GM12878 (cell line): ENCODE measurements at places on chromosomes 6 and 20.

DNA sequence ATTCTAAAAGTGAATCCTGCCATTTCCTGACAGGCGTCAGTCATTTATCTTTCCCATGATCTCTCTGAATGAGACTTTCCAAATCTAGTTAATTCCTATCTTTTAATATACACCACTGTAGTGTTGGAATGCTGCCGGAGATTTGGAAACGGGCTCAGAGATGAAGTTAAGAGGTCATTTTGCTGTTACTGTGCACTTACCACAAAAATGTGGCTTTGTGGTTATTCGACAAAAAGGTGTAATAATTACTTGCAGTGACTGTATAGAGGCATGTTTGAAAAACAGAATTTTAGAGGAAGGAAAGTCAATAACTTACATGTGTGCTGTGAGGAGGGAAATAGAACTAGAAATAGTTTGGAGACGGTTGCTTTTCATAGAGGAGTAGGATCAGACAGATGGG, 460.2 kb upstream of the BTBD3 start:
- no peaks in the 10 kb centered on the region for H3K27me3 ChIP-seq
- H3K36me3 ChIP-seq = no peaks in the 10 kb centered on the region
- no peaks in the 10 kb centered on the region for H3K4me1 ChIP-seq
- no peak overlapping the region for H3K4me3 ChIP-seq

DNA sequence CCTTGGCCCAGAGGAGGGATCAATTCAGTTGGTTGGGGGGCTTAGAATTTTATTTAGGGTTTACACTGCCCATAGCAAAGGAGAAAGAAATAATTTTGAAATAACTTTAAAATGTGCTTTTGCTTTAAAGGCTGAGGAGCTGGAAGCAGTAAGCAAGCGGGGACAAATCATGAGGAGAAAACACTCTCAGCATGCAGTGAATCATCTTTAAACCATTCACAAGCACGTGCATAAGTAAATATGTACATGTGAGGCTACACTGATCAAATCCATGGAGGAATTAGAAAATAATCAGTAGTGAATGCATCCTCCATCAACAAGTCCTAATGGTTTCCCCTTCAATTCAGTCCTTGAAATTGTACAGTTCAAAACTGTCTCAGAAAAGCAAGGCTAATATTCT, 181.0 kb downstream of the MTFR2 start:
- DNase-seq = no peak
- no peaks in the 10 kb centered on the region for H3K27me3 ChIP-seq
- no peak overlapping the region for H3K27ac ChIP-seq
- no peaks in the 10 kb centered on the region for H3K36me3 ChIP-seq
- no peaks in the 10 kb centered on the region for H3K4me1 ChIP-seq

DNA sequence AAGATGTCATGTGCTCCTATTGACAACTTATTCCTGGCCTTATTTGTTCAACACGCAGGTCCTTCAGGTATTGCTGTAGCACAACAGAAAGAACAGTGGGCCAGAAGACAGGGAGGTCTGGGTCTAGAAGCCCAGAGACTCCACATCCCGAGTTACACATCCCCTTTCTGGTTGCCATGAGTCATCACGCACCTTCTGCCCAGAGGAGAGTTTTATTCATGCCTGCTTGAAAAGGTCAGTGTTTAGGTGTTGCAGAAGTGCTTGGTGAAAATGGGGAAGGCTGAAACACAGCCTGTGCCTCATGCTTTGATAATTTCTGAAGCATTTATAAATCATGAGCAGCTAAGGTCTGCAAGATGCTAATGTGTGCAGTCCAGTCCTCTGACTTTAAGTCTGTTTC, 256.4 kb downstream of the GMPR start:
- DNase-seq = peak; percentile 90
- peaks cover 60% of the 10 kb centered on the region for H3K4me1 ChIP-seq
- H3K27ac ChIP-seq = peak overlapping the region; percentile 85
- peak overlapping the region; percentile 3; the same call in 1 of the 2 replicates for H3K4me3 ChIP-seq

- peaks cover 2% of the 10 kb centered on the region; the same call in 1 of the 2 replicates for H3K27me3 ChIP-seq
- no peak overlapping the region for H3K27ac ChIP-seq
- no peaks in the 10 kb centered on the region for H3K4me1 ChIP-seq
Observed at GRCh38 chr20:1225263-1225782, 521 bp upstream of the RAD21L1 start.

- no peak overlapping the region for H3K4me3 ChIP-seq
- no peak for DNase-seq
- no peaks in the 10 kb centered on the region for H3K27me3 ChIP-seq
- H3K36me3 ChIP-seq = no peaks in the 10 kb centered on the region
- H3K27ac ChIP-seq = no peak overlapping the region
Observed at GRCh38 chr6:135722190-135722589, 129.3 kb upstream of the PDE7B start.

DNA sequence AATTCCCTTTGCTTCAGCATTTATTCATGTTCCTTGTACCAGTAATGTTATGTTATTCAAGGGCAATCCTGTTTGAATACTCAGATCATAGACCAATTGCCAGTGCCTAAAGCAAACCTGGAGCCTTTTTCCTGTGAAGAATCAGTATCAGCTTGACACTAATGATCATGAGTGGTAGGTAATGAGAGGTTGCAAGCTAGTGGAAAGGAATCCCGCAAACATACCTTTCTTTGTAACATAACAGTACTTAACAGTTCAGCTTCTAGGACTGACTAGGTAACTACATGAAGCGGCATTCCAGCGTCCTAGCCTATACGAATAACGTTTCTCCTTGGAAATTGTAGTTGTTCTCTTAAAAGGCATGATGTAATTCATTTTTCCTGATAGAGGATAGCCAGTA, 253.7 kb downstream of the TMEM242 start:
- H3K36me3 ChIP-seq = no peaks in the 10 kb centered on the region; the same call in 1 of the 2 replicates
- no peak overlapping the region; the same call in 1 of the 2 replicates for H3K27ac ChIP-seq
- H3K4me3 ChIP-seq = no peak overlapping the region
- no peaks in the 10 kb centered on the region for H3K27me3 ChIP-seq
- no peak for DNase-seq

DNA sequence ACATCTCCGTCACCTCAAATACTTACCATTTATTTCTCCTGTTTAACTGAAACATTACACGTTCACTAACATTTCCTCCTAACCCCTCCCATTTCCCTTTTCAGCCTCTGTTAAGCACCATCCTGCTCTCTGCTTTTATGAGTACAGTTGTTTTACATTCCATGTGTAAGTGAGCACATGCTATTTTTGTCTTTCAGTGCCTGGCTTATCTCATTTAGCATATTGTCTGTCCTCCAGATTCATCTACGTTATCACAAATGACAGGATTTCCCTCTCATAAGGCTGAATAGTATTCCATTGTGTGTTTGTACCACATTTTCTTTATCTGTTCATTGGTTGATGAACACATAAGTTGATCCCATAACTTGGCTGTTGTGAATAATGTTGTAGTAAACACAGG, 22.7 kb downstream of the TAF11 start:
- peaks cover 6% of the 10 kb centered on the region; the same call in 1 of the 2 replicates for H3K36me3 ChIP-seq
- H3K27me3 ChIP-seq = no peaks in the 10 kb centered on the region
- no peaks in the 10 kb centered on the region for H3K4me1 ChIP-seq
- DNase-seq = no peak

DNA sequence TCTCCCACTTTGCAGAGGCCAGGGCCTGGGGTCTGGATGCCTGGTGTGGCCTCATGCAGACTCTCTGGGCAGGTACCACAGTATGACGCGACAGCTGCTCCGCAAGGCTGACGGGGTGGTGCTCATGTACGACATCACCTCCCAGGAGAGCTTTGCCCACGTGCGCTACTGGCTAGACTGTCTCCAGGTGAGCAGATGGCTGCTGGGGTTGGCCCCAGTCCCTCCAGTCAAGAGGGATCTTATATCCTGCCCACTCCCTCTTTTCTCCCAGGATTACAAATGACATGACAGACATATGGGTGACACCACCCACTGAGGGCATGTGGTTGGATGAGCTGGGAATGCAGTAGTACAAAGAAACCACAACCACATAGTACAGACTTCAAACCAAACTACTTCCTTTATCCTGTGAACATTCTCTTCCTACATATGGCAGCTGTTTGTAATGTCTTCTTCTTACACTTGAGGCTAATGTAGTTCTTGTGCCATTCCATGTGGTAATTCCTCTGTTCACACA, 29.9 kb downstream of the RAB44 start:
- H3K4me3 ChIP-seq = no peak overlapping the region
- peaks cover 27% of the 10 kb centered on the region for H3K4me1 ChIP-seq
- no peaks in the 10 kb centered on the region for H3K36me3 ChIP-seq

GRCh38 chr20:49430320-49430719, 52.1 kb downstream of the KCNB1 start:
- no peaks in the 10 kb centered on the region for H3K4me1 ChIP-seq
- no peak overlapping the region for H3K27ac ChIP-seq
- DNase-seq = no peak
- no peak overlapping the region for H3K4me3 ChIP-seq
- no peaks in the 10 kb centered on the region; the same call in 1 of the 2 replicates for H3K27me3 ChIP-seq
